ENCODE measurements at places on chromosomes 7 and 10.

GRCh38 chr10:129570185-129570584 is 103.1 kb downstream of the MGMT start:
- no peak for DNase-seq

DNA sequence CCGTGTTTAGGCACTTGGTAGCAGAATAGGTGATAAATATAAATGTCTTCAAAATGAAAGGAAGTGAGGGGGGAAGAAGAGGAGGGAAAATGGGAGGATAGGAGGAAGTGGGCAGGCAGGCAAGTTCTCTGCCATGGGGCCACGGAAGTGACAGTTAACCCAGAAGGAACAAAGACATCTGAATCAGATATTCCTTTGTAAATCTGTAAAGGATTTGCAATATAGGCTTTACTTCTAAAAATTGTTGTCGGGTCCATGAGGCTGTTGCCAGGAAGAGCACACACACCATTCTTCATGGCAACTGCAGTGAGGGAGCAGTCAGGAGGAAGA is 23.7 kb upstream of the RASSF4 start:
- DNase-seq, result no peak

DNA sequence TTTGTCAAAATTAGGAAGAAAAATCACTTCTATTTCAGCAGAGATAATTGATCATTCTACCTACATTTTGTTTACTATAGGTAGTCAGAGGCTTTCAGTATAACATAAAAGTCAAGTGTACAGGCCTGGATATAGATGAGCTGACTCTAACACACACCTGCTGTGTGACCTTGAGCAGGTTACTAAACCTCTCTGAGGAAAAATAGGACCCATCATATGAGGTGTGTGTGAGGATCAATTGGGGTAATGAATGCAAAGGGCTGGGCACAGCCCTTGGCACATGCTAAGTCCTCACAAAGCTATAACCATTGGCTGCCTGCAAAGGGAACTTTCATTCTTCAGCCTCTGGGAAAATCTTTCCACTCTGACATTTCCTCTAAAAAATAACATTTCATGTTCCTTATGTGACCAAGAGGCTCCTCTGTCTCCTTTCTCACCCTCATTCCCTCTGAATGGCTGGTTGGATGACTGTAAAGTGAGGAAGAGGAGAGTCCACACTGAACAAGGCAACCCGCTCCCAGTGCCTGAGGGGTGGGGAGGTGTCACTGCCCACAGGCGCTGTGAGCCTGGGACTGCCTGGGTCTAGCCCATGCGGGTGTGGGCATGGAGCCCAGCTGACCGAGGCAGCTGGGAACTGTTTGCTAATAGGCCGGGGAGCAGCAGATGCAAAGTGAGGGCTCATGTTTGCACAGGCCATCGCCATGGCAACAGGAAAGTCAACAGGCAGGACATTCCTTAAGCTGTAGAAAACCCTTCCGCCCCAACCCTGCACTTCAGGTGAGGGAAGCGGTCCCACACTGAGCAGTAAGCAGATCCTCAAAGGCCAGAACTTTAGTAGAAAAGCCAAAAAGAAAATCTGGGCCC is 36.8 kb downstream of the MYOF start:
- DNase-seq, result peak; percentile 11

DNA sequence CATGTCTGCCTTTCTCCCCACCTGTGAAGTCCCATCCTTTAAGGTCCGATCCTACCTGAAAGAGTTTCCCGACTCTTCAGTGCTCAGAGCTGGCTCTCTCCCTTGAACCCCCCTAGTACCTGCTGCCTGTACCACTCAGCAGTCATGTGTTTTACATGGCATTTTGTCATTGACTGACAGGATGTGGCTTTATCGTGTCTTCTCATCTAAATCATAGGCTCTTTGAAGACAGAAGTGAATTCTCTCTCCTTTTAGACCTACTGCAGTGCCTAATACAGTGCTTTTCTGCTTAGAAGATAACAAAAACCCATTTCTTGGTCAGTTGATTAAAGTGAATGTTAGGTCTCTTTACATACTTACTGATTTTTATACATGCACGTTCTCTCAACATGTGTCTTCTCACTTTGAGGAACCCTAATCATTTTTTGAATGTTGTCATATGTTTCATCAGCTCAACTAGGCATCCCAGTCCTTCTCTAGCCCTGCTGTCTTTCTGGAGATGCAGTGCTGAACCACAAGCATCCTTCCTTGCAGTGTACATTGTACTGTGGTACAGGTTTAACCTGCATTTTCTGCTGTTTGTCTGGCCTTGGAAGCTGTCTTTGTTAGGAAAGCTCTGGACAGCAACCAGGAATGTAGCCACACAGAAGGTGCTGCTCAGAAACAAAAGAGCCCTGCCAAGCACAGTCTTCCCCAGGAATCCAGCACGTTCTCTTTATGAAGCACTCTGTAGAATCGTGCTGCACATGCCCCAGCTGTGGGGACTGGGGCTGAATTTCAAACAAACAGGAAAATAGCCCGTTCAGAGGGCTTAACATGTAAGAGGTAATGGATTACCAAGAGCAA is 28.1 kb upstream of the LRRC4 start:
- DNase-seq, result no peak

All from NCI-H1930 (cell line).